Omental fat pad (tissue), 4 donors: ENCODE measurements at places on chromosomes 6 and 20. TPM values are rescaled to one million over a fixed set of nuclear protein-coding genes. Genes with fewer than 3 reads are reported as not detected.

Gene EDEM2
- total RNA-seq = 24.1 TPM

Gene PROCR
- total RNA-seq = 124 TPM

Gene PLG
- total RNA-seq = not detected

Gene ZNF831
- total RNA-seq = 1.3 TPM

Gene ABHD16B
- not detected for total RNA-seq

Gene IL17A
- total RNA-seq = not detected

Gene HLA-DPA1
- 211 TPM for total RNA-seq

Gene SYNDIG1
- 0.24 TPM for total RNA-seq

Gene HLA-DRA
- total RNA-seq = 437 TPM

Gene NPBWR2
- total RNA-seq = not detected

Gene HLA-DMA
- 27.6 TPM for total RNA-seq

Gene SIRPD
- not detected for total RNA-seq

Gene PRR18
- total RNA-seq = 0.38 TPM

Gene HELZ2
- 12.1 TPM for total RNA-seq

Gene TMC2
- 0.88 TPM for total RNA-seq

Gene RGS17
- 7.4 TPM for total RNA-seq

Gene GPR6
- not detected for total RNA-seq

Gene SPATS1
- total RNA-seq = not detected

Gene ARMH2
- not detected for total RNA-seq

Gene GPSM3
- 24.2 TPM for total RNA-seq

Gene OTOR
- total RNA-seq = not detected

Gene RIPOR3
- total RNA-seq = 16.3 TPM

Gene SUMO4
- 1.9 TPM for total RNA-seq

Gene HMGN3
- 65.1 TPM for total RNA-seq

Gene TRAPPC3L
- total RNA-seq = not detected

Gene AGPAT4
- total RNA-seq = 7.2 TPM

Gene SLC13A3
- total RNA-seq = 1.2 TPM

Gene DCDC2
- total RNA-seq = not detected

Gene PI16
- total RNA-seq = 41.9 TPM

Gene CST7
- total RNA-seq = 6.4 TPM

Gene NT5E
- total RNA-seq = 16.6 TPM

Gene PROKR2
- not detected for total RNA-seq

Gene TRDN
- not detected for total RNA-seq

Gene SNTA1
- 28.5 TPM for total RNA-seq

Gene NHSL1
- total RNA-seq = 15.9 TPM

Gene CNKSR3
- 5.8 TPM for total RNA-seq

Gene KIAA1755
- 1.2 TPM for total RNA-seq

Gene HLA-DRB1
- total RNA-seq = 52.7 TPM

Gene EIF6
- total RNA-seq = 63.7 TPM

Gene SLC17A1
- not detected for total RNA-seq

Gene CCR6
- 1.1 TPM for total RNA-seq

Gene CST4
- total RNA-seq = not detected

Gene SGK2
- total RNA-seq = 15.1 TPM

Gene OPRM1
- not detected for total RNA-seq

Gene MTCH1
- 249 TPM for total RNA-seq

Gene PAQR8
- 7.9 TPM for total RNA-seq

Gene CENPW
- not detected for total RNA-seq

Gene PRPH2
- total RNA-seq = 0.38 TPM

Gene BTN1A1
- not detected for total RNA-seq

Gene DEFB124
- total RNA-seq = not detected

Gene MRPS18B
- total RNA-seq = 38.6 TPM

Gene GMNN
- 4.5 TPM for total RNA-seq

Gene PKHD1
- not detected for total RNA-seq

Gene CST5
- total RNA-seq = not detected

Gene TPMT
- 4.5 TPM for total RNA-seq

Gene SNX5
- total RNA-seq = 101 TPM

Gene PBOV1
- not detected for total RNA-seq
